Cortex of kidney (tissue), 1 donor: ENCODE measurements at places on chromosomes 6 and 20.
A peak's percentile ranks its signal among the peaks of the same experiment; 100 is the strongest.

- no peak for DNase-seq
Observed at GRCh38 chr20:10316582-10316981, 98.0 kb downstream of the SNAP25 start.

DNA sequence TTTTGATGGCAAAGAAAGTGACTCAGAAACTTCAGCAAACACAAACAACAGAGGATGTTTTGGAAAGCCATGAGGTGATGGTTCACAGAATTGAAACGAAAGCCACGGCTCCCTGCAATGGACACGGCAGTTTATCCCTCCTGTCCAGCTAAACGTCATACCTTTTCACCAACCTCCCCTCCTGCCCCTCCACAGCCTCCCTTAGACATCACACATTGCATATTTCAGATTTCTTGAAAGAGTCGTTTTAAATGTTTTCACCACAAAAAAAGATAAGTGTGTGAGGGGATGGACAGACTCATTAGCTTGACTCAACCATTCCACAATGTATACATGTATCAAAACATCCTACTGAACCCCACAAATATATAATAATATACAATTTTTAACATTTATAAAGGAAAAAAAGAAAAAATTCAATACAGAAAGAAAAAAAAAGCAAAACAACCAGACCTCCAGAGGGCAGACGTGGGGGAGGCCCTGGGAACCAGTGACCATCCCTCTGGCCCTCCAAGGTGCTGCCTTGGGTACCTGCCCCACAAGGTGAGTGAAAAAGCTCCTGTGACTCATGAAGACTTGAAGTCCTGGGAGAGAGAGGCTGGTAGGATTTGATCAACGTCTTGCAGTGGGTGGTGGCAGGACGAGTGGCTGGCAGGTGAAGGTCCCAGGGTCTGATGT lies 117.2 kb upstream of the THBS2 start:
- no peak for DNase-seq

GRCh38 chr20:46964618-46965455 lies 70.2 kb downstream of the EYA2 start:
- no peak for DNase-seq

GRCh38 chr6:34888874-34889555 lies at the start of gene ANKS1A:
Gene ANKS1A, plus strand, starts transcription at chr6:34889255. Its CDS starts 148 bp downstream, at chr6:34889403.
- DNase-seq: peak; percentile 22

DNA sequence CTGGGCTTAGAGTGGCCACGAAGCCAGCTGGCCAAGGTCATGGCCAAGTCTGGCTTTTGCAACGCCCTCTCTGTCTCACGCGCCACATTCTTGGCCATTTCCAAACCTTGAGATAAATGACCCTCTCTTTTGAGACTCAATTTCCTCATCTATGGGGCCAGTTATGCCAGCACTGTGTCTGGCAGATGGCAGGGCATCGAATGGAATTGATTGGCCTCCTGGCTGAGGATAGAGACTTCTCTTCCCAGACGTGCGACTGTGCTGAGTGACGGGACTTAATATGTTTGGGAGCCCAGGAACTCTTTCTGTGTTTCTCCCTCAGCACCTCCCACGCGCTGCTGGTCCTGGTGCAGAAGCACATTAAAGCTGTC lies 7.6 kb downstream of the BPIFB2 start:
- DNase-seq: no peak

GRCh38 chr20:33812152-33812849 lies 1.2 kb downstream of the CHMP4B start:
- no peak for DNase-seq

GRCh38 chr6:136201732-136202131 lies 48.4 kb downstream of the MTFR2 start:
- DNase-seq: no peak

DNA sequence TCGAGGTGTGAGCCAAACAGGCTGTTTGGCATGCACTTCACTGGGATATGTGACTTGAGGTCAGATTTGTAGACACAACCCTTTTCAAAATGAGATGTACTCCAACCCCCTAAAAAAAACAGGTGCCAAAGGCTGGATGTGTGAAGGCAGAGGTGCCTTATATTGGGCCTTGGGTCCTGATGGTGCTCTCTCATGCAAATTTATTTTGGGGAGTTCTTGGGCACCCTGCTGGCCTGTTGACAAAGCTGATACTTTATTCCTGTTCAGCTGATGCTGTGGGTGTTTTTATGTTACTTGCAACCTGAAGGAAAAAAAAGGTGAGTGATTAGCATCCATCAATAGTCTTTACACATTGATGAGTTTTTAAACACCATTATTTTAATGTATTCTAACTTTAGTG lies 121.5 kb downstream of the DNAH8 start:
- DNase-seq: no peak

DNA sequence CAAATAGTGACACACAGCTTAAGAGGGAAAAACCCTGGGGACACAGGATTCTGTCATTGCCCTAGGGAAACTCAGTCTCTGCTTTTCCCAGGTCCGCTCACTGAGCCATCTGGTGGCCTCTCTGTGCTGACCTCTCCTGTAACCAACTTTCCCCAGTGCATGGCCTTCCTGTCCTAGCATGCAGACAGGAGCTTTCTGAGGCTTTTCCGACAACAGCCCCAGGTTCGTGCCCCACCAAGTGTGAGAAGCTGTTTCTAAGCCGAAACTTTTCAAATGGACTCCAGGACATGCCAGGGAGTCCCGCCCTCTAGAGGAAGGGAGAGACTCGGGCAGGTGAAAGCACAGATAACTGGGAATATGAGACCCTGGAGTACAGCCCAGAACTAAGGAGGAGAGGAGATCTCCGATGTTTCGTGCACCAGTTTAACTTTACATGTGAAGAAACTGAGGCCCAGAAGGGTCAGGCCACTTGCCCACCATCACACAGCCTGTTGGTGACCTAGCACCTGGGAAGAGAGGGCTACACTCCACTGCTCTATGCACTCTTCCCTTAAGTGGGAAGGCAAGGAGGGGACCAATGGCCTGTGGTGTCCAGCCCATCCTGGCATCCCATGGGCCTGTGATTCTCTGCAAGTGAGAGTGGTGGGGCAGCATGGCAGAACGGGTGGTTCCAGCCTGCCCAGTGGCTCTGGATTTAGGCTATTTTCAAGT lies 46.2 kb downstream of the RPP40 start:
- DNase-seq: no peak
